ENCODE measurements at places on chromosomes 3 and 15.
A peak's percentile ranks its signal among the peaks of the same experiment; 100 is the strongest.

- no peak for DNase-seq
Observed at GRCh38 chr15:94844198-94844537, 612.8 kb downstream of the MCTP2 start.

DNA sequence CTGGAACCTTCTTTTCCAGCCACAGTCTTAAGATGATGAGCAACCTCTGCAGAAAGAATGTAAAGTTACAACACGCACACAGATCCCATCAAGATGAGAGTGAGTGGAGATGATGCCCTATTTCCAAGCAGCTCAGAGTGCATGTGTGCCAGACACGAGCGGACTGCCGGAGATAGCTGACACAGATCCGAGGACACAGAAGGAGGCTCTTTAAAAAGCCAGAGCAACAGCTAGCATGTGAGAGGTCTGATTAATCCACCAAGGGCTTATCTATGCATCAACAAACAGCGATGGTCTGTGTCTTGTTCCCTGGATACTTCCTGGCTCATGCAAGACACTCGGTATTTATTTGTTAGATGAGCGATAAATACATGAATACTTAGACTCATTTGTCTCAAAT lies 128.6 kb upstream of the DLG1 start:
- no peak for DNase-seq

DNA sequence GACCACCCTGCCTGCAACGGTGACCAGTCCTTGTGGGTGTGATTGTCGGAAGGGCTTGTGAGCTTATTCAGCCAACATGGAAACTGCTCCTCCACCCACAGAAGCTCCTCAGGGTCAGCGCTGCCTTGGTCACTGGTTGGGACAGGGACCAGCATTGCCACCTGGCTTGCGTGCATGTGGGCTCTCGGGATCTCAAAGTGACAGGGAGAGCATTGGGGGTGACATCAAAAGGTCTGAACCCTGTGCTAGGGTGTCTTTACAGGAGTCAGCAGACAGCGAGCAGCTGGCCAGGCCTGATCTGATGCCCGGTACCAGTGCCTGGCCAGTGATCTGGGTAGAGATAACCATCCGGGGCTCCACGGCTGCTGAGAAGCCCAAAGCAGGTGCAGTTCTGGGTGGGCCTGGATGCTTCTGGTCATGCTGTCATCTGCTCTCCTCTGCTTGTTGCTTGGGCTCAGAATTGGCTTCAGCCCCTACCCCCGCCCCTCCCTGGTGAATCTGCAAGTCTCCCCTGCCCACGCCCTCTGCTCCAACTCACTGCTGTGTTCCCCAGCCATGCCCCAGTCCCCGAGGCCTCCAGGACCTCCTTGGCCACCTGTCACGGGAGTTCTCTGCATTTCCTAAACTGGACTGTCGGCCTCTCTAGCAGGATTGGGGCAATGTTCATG lies 134.8 kb downstream of the NSMCE3 start:
- DNase-seq, result no peak

DNA sequence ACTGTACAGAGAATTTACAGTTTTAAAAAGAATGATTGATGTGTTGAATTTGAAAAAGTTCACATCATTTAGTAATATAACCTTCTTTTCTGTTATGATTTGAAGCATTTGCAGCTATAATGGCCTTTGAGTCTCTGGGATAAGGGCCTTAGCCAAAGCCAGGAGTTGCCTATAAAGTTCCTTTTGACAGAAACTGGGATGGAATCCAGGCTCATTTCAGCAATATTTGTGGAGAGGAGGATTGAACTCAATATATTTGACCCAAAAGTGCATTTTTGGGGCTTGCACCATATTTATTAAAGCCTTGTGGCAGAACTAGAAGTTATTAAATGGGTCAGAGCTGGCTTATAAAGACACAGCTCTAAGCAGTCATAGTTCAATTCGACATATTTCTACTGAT lies 348.7 kb upstream of the EPHA3 start:
- DNase-seq, result no peak

GRCh38 chr3:161371441-161372320 lies at the start of gene SPTSSB:
Gene SPTSSB, minus strand, starts transcription at chr3:161371517. Its CDS starts 25,194 bp downstream, at chr3:161346323.
- DNase-seq, result no peak

- no peak for DNase-seq
Observed at GRCh38 chr3:122533931-122534334, 19.2 kb upstream of the KPNA1 start.

GRCh38 chr3:130430266-130430665 lies 84.8 kb downstream of the COL6A5 start:
- DNase-seq, result no peak

- DNase-seq, result no peak
Observed at GRCh38 chr3:112459750-112460149, 39.5 kb downstream of the BTLA start.

GRCh38 chr3:41411065-41411464 lies 211.8 kb downstream of the CTNNB1 start:
- DNase-seq, result no peak

DNA sequence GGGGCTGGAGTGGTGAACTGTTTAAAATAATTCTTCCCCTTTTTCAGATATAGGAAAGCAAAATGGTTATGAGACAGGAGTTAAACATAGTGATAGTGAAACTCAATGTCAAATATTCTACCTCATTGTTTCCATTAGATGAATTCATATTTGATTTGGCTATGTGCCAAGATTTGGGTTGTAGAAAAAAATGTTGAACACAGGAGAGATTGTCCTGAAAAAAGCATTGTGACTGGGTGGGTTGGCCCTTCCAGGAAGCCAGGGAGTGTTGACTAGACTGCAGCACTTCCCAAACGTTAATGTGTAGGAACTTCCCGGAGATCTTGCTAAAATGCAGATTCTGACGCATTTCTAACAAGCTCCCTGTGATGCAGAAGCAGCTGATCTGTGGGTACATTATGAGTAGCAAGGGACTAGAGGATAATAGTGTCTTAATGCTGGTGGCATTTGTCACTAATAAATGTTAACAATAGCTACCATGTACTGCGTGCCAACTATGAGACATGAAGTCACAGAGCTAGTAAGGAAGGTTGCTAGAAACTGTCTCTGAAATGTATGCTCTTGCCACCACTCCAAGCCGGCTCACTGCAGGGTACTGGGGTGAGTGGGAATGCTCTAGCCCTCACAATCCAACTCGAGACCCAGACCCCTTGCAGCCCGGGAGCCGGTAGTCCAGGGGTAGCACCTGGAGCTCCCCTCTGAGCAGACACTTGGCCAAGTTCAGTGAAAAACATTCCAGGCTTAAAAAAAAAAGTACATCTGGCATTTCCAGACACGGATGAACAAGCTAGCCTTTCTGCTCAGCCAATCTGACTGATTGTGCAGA lies 120.6 kb downstream of the CD47 start:
- DNase-seq, result peak; percentile 56

- DNase-seq, result peak; percentile 74
Observed at GRCh38 chr15:74950078-74950908, 6.3 kb downstream of the RPP25 start.

DNA sequence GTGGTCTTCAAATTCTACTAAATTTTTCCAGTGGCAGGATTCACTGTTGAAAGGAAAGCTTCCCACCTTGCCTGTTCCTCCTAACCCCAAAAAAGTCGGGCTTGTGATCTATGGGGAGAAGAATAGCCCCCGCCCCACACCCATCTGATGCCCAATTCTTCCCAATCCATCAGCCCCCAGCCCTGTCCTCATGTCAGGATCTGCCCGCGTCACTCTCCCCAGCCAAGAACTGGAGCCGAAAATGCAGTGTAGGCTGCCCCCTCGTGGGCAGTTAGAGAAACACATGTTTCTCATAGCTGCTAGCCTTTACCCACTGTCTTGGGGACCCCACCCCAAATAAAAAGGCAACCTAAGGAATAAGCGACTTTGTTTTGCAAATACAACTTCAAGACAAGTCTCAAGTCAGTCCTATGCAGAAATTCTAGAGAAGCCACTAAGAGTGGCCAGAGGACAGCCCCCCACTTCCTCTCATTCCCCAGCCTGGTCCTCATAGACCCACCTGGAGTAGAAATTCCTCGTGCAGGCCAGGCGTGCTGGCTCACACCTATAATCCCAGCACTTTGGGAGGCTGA lies 13.0 kb upstream of the CSK start:
- peak; percentile 77 for DNase-seq

DNA sequence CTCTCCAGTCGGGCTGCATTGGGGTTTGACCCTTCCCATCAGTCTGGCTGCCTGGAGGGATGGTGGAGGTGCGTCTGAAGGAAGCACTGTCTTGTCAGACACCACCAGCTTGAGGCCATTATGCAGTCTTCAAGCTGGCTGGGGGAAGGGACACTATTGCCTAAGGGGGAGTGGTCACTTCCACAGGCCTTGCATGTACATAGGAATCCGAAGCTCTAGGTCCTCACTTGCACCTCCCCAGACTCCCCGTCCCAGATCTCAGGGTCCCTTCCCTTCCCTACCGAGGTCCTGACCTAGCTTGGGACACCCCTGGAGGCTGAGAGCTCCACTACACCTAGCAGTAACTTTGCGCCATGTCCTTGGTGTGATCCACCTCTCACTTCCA lies 48.6 kb upstream of the KLF13 start:
- peak; percentile 1 for DNase-seq

DNA sequence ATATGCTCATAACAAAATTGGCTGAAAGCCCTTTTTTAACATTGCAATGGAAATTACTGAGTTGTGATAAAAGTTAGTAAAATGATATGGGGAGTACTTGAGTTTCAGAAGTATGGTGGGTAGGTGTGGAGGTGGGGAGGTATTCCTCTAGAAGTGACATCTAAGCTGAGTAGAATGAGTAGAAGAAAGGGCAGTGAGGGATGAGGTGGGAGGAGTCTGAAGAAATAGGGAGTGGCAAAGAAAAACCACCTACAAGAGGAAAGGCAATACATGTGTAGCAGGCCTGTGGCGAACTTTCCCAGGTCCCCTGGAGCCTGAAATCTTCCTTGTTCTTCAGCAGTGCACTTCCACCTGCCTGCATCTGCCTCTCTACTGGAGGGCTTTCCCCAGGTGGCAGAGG lies 52.8 kb upstream of the DIPK2A start:
- no peak for DNase-seq

DNA sequence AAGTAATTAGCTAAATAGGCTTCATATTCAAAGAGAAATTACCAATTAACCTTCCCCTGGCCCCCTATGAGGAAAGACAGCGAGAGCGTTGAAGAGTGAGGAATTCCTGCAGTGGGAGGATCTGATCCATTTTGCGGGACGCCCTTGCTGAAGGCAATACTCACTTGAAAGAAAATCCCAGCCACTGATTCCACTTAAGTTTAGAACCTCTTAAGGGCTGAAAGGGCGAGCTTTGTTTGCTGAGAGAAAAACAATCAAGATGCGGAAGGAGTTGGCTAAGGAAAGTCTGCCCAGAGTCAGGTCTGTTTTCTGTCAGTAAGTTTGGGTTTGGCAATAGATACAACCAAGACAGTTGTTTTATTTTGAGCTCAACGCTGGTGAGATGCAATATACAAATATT lies 102.8 kb upstream of the GBE1 start:
- no peak for DNase-seq

GRCh38 chr3:139586420-139587017 lies 47.0 kb upstream of the RBP1 start:
- DNase-seq, result no peak

DNA sequence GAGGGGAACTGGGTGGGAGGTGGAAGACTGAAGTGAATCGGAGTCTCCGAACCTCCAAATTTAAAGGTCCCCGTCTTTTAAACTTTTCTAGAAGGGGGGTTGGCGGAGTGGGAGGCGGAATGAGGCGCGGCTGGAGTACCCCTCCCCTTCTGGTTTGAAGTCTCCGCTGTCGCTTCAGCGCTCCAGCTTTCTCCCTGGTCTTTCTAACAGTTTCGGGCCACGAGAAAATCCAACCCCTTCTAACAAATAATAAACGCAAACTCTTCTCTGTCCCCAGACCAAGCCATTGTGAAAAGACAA lies 2.5 kb upstream of the MECOM start:
- DNase-seq, result no peak

- no peak for DNase-seq
Observed at GRCh38 chr3:159850481-159850880, 138.2 kb upstream of the IL12A start.

- DNase-seq, result no peak
Observed at GRCh38 chr3:112606098-112606497, 34.8 kb downstream of the CCDC80 start.

DNA sequence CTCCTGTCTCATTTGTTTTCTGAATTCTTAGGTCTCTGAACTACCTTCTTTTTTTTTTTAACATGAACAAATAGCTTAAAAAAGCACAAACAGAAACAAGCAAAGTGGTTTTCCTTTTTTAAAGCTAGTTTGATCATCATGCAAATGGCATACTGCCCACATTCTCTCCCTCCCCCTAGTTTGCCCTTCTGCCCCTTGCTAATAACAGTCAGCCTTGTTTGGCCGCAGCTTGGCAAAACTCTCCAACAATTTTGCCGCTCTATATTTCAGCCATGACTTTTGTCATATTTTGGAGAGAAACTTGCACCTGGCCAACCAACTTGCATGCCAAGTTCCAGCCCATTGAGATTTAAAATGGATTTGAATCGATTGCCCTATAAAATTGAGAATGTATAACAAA lies 666.0 kb upstream of the NR2F2 start:
- DNase-seq, result peak; percentile 53

DNA sequence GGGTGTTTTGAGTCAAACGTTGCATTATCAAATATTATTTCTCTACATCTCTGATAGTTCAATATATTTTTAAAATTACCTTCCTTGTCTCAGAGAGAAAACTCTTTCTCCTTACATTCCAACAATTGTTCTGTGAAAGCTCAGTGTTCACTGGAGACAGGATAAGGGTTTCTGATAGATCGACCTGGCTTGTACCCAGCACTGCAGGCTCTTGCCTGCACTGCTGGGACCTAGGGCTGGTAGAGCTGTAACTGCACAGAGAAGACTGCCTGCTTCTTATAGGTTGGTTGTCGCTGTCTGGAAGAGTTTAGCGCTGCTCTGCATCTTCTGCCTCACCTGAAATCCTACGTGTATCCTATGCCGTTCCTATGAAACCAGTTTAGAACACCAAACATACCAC lies 249.9 kb upstream of the LRTM1 start:
- no peak for DNase-seq

DNA sequence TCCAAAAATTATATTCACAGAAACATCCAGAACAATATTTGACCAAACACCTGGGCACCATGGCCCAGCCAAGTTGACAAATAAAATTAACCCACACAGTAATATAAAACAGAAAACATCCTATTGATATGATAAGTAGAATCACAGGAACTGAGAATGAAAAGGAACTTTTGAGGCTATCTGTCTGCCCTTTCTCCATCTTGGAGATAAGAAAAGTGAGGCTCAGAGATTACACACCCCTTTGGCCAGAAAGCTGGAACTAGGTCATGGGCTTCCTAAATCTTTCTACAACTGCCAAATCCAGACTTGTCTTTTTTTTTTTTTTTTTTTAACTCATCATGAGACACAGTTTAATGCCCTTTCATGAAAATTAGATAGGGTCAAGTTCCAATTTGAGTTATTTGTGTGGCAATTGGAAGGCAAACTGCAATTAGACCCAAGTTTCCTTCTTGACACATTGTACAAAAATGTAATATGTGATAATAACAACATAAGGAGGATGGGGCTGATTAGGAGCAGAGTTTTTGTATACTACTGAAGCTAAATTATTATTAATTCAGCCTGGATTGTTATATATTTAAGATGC lies 137.2 kb downstream of the RPL22L1 start:
- no peak for DNase-seq

DNA sequence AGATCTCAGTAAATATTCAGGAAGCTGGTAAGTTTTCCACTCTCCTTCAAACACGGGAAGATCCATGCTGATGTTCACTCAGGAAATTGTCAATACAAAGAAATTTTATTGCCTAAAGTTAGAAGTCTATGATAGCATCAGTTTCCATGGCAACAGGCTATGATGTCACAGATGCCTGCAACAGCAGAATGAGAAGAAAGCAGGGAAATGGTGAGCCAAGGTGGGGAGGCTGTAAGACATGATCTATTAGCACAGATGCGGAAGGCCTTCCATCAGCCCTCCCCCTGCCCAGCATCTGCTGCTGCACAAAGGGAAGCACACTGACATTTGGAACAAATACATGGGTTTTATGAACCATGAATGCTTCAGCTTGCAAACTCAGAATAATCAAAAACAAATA lies 28.6 kb downstream of the EPHB1 start:
- DNase-seq, result no peak

All from muscle of back (tissue), 13 donors.